ENCODE measurements at places on chromosomes 13 and 19. TPM values are rescaled to one million over a fixed set of nuclear protein-coding genes. Genes with fewer than 3 reads are reported as not detected.
A peak's percentile ranks its signal among the peaks of the same experiment; 100 is the strongest.

The DLL3 gene
- total RNA-seq, result not detected

The OVOL3 gene
- total RNA-seq, result not detected

The GJB6 gene
- total RNA-seq, result 0.41 TPM

The ZNF677 gene
- total RNA-seq, result 12.9 TPM

The ACP7 gene
- not detected for total RNA-seq

The KLK4 gene
- not detected for total RNA-seq

The PSG4 gene
- not detected for total RNA-seq

DNA sequence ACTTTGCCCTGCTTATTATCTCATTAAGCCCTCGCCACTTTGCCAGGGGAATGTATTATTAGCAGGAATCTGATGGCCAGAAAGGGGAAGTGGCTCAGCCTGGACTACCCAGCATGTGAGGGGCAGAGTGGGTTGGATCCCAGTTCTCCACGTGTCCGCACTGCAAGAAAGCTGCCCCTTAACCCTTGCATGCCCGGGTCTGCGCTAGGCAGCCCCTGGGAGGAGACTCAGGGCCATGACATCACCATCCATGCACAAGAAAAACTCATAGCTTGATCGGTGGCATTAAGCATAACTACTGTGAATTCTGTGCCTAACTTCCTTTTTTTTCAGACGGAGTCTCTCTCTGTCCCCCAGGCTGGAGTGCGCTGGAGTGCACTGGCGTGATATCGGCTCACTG lies 8.9 kb downstream of the CACNG8 start:
- no peak for DNase-seq

GRCh38 chr19:34260771-34261173 lies 6.4 kb downstream of the GARRE1 start:
- no peak for DNase-seq

DNA sequence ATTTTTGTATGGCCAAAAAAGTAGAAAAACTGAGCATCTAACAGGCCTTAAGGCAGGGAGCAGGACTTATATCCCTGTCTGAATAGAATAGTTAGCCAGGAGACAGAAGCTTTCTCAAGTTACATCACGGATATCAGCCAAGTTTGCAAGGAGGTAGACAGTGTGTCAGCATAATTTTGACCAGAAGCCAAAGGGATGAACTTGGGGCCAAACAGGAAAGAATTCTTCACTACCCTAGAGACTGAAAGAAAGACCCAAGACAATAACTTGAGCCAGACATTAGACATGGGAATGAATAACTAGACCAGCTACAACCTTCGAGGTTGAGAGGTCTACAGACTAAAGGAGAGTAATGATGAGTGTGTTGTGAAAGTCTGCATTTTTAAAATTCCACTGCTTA lies 48.1 kb upstream of the PCDH9 start:
- no peak for DNase-seq

- DNase-seq, result peak; percentile 99
Measured at GRCh38 chr19:56507446-56508289, at the start of gene ZNF471. Gene ZNF471 (plus strand): TSS chr19:56507855. CDS start chr19:56511572, 3,717 bp downstream.

DNA sequence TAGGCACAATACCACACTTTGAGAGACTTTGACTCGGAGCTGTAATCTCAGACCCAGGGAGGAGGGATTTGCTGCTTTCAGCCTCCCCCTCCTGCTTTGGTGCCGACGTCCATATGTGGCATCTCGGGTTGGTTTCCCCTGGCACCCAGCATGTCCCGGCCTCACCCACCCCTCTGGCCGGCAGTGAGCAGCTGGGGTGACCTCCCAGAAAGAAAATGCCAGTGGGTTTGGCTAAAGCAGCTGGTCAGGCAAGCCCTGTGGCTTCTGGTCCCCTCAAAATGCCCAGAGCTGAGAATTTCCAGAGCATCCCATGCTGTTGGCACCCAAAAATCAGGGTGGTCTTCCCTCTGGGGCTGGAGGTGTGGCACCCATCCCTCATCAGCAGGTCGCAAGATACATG lies 34.1 kb downstream of the INSR start:
- DNase-seq, result no peak

GRCh38 chr13:113567681-113568080 lies 16.9 kb upstream of the TFDP1 start:
- no peak for DNase-seq

- DNase-seq, result no peak
Measured at GRCh38 chr13:56864451-56864850, 276.3 kb upstream of the PRR20A start.

GRCh38 chr19:49490287-49491029 lies 3.0 kb downstream of the RPL13A start:
- no peak for DNase-seq

DNA sequence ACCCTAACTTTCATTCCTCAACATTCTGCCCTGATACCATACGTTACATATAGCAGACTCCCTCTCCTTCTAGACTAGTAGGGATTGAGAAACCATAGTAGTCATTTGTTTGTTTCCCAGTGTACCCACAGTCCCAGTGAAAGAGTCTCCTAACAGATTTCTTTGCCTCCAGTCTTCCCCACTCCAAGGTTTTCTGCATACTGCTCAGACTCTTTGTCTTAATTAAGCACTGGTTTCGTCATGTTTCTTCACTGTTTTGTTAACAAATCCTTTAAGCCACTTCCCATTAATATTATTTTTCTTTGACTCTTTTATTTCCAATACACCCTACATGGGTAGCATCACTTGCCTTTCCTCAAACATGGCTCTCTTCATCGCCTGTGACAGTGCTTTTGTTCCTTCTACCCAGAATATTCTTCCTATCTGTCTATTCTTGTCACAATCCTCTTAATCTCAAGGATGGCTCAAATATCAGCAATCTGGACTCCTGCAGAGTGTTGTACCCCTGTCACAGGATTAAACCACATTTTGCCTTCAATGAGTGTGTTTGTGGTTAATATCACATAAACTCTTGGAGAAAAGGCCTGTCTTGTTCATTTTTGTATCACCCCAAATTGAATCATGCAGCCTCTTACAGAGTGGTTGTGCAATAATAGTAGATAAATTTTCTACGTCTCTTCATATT lies 92.7 kb upstream of the KLF12 start:
- DNase-seq, result no peak

- DNase-seq, result no peak
Measured at GRCh38 chr13:63541336-63541735, 2125.7 kb upstream of the PCDH20 start.

GRCh38 chr13:30129411-30129810 lies 177.9 kb downstream of the KATNAL1 start:
- DNase-seq, result peak; percentile 11

GRCh38 chr19:35436477-35437405 lies 11.3 kb upstream of the FFAR2 start:
- DNase-seq, result peak; percentile 24

DNA sequence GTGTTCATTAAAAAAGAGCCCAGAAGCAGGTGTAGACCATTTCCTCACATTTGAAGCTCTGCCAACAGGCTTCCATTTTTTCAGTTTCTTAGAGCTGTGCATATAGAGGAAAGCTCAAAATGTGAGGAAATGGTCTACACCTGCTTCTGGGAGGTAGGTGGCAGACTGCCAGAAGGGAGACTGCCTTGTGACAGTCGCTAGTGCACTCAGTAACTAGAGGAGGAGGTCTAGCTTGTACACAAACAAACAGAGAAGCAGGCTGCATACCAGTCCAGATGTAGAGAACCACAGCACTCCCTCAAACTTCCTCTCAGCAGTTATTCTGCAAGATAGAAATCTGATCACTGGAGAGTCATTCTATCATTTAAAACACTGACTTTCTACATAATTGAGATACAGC lies 800.2 kb downstream of the EFNB2 start:
- DNase-seq, result no peak

DNA sequence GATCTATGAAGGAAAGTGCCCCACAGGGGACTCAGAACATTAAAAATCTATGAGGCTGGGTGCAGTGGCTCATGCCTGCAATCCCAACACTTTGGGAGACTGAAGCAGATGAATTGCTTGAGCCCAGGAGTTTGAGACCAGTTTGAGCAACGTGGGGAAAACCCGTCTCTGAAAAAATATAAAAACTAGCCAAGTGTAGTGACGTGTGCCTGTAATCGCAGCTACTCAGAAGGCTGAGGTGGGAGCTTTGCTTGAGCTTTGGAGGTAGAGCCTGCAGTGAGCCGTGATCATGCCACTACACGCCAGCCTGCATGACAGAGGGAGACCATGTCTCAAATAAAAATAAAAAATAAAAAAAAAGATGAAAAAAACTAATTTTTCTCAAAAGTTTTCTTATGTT lies 1070.6 kb downstream of the PCDH9 start:
- DNase-seq, result no peak

DNA sequence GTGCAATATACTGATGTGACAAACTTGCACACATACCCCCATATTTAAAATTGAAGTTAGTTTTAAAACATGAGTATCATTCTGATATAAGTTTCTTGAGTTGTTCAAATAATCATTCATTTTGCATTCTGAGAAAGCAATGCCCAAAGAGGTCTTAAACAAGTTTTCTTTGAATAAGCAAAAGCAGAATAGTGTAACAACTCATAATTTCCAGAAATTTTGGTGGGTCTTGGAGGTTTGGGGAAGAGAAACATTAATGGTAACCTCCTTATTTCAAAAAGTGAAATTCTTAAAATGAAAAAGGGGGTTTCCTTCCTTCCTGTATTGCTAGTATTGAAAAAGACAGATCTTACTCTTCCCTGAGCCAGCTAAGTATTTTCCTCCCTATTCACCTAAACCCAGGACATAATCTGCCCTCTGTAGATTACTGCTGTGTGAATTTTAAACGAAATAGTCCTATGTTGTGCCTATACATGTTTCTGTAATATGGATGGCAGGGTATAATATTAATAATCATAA lies 30.4 kb downstream of the SLC25A15 start:
- DNase-seq, result no peak

- no peak for DNase-seq
Measured at GRCh38 chr13:103066079-103066780, at the start of gene SLC10A2. Gene SLC10A2 (minus strand): TSS chr13:103066417. CDS start chr13:103066249, 168 bp downstream.

GRCh38 chr13:99484473-99484872 lies 16.8 kb upstream of the TM9SF2 start:
- no peak for DNase-seq

All from uterus (tissue), 4 donors.